Upper lobe of left lung (tissue), 6 donors: ENCODE measurements at places on chromosomes 1 and 21.
A peak's percentile ranks its signal among the peaks of the same experiment; 100 is the strongest.

DNA sequence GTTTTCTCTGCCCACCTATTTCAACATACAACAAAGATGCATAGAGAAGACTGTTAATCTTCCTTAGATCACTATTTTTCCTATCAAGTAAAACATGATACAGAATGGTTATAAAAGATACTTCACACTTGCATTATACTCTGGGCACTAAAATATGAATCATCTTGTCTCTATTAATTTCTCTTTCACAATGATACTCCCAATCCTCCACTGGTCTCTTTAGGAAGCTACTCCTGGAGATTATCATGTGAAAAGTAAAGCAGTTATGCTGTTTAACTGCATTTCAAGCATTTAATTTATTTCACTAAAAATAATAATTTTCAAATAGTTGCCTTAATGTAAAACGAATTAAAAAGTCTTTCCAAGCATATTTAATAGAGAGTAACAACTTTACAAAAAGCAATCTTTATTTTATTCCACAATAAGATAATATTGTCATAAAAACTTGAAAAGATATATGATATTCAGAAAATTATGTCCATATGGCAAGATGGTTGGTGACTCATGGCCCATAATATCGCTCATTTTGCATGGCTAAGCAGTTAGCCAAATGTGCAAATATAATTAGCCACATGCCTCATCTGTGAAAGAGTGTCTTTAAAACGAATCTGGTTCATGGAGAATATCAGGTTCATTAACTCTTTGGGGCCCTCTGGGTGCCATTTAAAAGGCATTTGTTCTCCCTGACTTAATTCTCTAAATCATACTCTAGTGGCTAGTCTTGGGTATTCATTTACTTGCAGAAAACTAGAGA lies 1569.0 kb upstream of the B3GALT2 start:
- H3K27ac ChIP-seq: no peak overlapping the region
- H3K27me3 ChIP-seq: no peaks in the 10 kb centered on the region
- no peak for DNase-seq
- H3K4me1 ChIP-seq: no peaks in the 10 kb centered on the region
- H3K36me3 ChIP-seq: no peaks in the 10 kb centered on the region
- no peak overlapping the region for H3K4me3 ChIP-seq

DNA sequence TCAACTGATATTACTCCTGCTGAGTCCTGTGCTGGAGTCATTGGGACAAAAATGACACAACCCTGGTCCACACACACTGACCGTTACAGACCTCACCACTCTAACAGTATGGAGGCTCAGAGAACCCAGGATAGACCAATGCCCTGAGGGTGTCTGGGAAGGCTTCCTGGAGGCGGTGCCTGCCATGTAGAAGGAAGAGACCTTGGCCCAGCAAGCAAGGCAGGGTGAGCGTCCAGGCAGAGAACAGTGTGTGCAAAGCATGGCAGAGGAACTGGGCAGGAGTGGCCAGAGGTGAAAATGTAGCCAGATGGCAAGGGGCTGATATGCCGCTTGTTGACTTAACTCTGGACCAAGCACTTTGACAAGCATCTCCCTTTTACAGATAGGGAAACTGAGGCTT lies 85.5 kb downstream of the VWA5B1 start:
- no peak overlapping the region for H3K27ac ChIP-seq
- H3K36me3 ChIP-seq: no peaks in the 10 kb centered on the region
- H3K4me1 ChIP-seq: no peaks in the 10 kb centered on the region
- DNase-seq: no peak
- H3K27me3 ChIP-seq: no peaks in the 10 kb centered on the region

- no peaks in the 10 kb centered on the region for H3K27me3 ChIP-seq
- no peaks in the 10 kb centered on the region for H3K36me3 ChIP-seq
- H3K4me1 ChIP-seq: no peaks in the 10 kb centered on the region
- no peak overlapping the region for H3K27ac ChIP-seq
Observed at GRCh38 chr1:193388165-193388564, 201.8 kb upstream of the B3GALT2 start.

- no peak overlapping the region for H3K27ac ChIP-seq
- H3K4me3 ChIP-seq: no peak overlapping the region
- H3K36me3 ChIP-seq: no peaks in the 10 kb centered on the region
- no peak for DNase-seq
- H3K27me3 ChIP-seq: no peaks in the 10 kb centered on the region
Observed at GRCh38 chr1:155834296-155834926, 22.6 kb downstream of the GON4L start.

GRCh38 chr1:244968471-244968871 lies 104.1 kb upstream of the HNRNPU start:
- no peaks in the 10 kb centered on the region for H3K27me3 ChIP-seq
- peak; percentile 59 for DNase-seq
- peak overlapping the region; percentile 99 for H3K27ac ChIP-seq

GRCh38 chr1:154883919-154884868 lies 14.1 kb upstream of the KCNN3 start:
- no peaks in the 10 kb centered on the region for H3K27me3 ChIP-seq
- H3K36me3 ChIP-seq: no peaks in the 10 kb centered on the region
- no peaks in the 10 kb centered on the region for H3K4me1 ChIP-seq
- DNase-seq: no peak
- H3K4me3 ChIP-seq: no peak overlapping the region
